ENCODE measurements at places on chromosomes 12 and 14. TPM values are rescaled to one million over a fixed set of nuclear protein-coding genes. Genes with fewer than 3 reads are reported as not detected.

Gene B3GNT4
- 0.58 TPM for total RNA-seq

DNA sequence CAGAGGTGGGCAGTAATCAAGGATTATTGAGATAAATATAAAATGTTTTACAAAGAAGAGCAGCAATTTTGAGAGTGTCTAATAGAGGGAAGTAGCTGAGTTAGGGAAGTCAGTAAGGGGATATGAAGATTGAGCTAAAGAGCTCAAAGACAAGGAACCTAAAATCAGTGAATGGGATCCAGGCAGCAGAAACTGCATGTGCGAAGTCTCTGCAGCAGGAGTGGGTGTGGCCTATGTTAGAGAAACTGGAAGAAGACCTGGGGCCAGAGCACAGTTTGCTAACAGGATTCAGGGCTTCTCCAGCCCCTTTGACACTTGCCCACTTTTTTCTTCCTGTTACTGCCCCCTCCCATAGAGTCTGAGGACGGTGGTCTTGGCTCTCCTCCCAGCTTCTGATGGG lies 36.3 kb upstream of the PLXNC1 start:
- no peak for DNase-seq

GRCh38 chr12:15707516-15708199 lies 81.5 kb downstream of the EPS8 start:
- DNase-seq, result no peak

DNA sequence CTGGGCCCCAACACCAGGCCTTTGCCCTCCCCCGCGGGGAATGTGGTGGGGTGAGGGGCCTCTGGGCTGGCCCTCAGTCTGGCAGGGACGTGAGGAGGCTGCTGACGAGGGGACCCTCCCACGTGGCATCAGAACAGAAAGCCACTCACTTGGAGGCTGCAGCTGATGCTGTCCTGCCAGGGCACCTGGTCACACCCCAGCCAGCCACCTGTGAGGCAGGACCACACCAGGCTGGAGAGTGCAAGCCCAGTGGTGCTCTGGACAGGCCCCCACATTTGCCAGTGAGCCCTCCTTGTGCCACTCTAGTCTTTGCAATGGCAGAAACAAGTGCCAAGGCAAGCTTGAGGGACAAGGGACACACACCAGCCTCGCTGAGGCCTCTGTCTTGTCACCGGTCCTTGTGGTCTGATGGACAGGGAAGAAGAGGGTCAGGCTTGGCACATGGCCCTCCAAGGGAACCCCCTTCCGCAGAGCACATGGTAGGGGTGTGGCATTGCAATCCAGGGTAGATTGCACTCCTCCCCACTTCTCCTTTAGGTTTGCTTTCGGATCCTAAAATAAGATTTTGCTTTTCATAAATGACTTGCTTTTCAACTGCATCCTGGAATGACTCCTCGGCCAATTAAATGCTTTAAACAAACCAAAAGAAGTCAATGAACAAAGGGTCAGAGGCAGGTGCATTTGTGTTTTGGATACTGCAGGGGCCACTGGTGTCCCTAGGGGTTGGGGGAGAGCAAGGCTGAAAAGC lies 53.7 kb downstream of the CCDC88C start:
- no peak for DNase-seq

Gene CIROP
- not detected for total RNA-seq
